ENCODE measurements at places on chromosomes 7 and 10.

GRCh38 chr10:132109341-132110110, 43.8 kb downstream of the JAKMIP3 start:
- DNase-seq: no peak

- DNase-seq: no peak
Measured at GRCh38 chr10:123404357-123404756, 250.2 kb downstream of the BUB3 start.

DNA sequence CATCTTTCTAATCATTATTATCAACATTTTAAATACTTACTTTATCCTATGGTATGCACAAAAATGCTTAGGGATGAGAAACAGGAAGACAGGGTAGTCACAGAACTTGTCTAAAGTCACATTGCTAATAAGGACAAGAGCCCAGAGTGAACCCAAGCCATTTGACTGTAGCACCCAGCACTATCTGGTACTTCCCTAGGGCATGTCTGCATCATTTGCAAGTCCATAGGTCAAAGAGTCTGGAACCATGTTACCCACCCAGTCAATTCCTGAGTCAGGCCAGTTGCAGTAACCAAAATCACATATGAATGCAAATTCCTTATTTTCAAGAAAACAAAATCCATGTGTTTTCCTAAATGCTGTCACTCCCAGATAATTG, 19.1 kb downstream of the ASAH2 start:
- DNase-seq: no peak

- no peak for DNase-seq
Measured at GRCh38 chr7:132575419-132575981, 770 bp downstream of the PLXNA4 start.

DNA sequence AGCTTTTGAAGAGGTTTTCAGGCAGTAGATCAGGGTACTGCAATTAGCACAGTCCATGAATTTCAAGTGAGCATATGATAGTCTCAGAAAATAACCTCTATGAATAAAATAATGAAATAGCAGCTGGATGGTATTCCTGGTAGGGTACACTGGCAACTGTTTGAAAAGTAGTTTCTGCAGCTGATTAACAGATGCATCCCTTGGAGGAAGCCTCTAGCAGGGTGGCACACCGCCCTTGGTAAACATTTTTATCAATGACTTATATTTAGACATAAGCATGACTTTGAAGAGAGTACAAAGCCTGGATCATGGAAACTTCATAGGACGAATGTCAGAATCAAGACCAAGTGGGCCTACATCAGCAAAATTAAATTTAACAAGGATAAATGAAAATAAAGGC, 26.8 kb downstream of the WNT16 start:
- DNase-seq: no peak

DNA sequence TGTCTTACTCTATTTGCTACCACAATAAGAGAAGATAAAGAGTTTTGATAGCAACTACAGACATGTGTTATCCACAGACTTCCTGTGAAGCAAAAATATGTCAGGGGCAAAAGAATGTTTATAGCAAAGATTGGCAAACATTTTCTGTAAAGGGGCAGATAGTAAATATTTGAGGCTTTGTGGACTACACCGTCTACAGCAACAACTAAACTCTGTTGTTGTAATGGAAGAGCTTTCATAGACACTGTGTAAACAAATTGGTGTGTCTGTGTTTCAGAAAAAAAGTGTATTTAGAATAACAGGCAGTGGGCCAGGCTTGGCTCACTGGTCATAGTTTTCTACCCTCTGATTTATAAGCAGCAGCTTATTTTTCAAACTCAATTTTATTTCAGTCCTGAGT, 521.4 kb downstream of the ANKRD7 start:
- DNase-seq: no peak

DNA sequence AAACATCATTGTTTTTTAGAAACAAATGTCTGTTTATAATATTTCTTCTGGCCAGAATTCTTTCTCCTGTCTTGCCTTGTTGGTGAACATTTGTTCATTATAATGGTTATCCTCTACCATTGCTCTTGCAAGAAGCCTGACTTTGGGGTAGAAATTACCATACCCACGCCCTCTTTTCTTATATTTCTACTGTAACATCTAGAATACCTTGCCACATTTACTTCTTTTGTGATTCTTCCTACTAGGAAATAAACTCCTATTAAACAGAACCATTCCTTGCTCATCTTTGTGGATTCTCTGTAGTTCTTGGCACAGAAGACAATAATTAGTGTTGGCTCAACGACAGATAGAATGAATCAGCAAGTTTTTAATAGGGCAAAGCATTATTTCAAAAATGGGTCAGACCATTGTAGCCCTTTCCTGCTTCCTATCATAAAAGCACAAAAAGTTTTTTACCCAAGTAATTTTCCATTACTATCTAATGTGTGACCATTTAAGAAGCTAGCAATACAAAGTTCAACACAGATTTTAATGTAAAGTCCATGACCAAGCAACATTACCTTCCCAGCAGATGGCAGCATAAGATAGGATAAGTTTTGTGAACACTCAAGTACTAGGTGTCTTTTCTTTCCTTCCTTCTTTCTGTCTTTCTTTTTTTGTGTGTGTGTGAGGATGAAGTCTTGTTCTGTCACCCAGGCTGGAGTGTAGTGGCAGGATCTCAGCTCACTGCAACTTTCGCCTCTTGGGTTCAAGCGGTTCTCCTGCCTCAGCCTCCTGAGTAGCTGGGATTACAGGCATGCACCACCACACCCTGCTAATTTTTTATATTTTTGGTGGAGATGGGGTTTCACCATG, 270.4 kb downstream of the HGF start:
- DNase-seq: peak; percentile 40

- DNase-seq: no peak
Measured at GRCh38 chr10:33258967-33259366, 75.5 kb downstream of the NRP1 start.

GRCh38 chr10:44860811-44861736, 50.1 kb upstream of the TMEM72 start:
- peak; percentile 5 for DNase-seq

DNA sequence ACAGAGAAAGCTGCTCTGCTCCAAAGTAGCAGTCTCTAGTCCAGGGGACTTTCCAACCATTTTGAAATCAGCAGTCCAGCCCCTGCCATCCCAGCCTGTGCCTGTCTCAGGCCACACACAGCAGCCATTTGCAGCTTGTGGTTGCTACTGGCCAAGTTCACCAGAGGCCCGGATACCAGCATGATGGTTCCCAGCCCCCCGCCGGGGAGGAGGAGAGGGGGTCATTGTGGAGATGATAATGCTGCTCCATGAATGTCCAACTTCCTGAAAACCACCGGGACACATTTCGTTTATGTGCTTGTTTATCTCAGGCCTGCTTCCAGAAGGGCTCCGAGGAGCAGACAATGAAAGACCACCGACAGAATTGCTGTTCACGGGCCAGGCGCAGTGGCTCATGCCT, 160.0 kb downstream of the UBE2H start:
- DNase-seq: no peak

GRCh38 chr7:84248267-84248666, 53.7 kb upstream of the SEMA3A start:
- peak; percentile 8 for DNase-seq

GRCh38 chr7:1762238-1762945, 92.3 kb downstream of the ELFN1 start:
- DNase-seq: no peak

DNA sequence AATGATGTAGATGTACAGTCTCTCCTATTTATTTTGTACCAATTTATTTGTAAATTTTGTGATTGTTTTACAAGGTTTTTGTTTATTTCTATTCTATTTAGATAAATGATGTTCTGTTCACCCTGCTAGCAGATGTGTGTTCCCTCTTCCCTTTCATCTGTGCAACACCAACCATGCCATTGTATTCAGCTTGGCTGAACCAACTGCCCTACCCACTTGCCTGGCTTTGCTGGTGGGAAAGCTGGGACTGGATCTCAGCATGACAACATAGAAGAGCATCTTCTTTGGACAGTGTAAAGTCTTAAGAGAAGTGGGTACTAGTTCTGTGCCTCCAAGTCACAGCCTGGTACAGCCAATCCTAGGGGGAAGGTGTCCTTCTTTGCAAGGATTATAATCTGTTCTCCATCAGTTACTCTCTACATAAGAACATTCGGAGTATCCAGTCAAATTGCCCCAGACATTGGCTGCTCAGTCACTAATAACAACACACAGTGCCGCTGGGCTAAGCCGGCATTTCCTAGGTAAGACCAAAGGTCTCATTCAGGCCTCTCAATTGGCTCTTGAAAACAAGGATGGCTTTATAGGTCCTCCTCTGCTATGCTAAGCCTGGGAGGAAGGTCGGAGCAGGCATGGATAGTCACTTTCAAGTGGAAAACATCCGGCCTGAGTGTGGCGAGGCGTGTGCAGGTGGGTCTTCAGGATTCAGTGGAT, 109.7 kb downstream of the NT5C2 start:
- DNase-seq: no peak

- no peak for DNase-seq
Measured at GRCh38 chr10:29648114-29648982, 13.6 kb upstream of the SVIL start.

GRCh38 chr7:741191-741671, 14.2 kb upstream of the PRKAR1B start:
- no peak for DNase-seq

DNA sequence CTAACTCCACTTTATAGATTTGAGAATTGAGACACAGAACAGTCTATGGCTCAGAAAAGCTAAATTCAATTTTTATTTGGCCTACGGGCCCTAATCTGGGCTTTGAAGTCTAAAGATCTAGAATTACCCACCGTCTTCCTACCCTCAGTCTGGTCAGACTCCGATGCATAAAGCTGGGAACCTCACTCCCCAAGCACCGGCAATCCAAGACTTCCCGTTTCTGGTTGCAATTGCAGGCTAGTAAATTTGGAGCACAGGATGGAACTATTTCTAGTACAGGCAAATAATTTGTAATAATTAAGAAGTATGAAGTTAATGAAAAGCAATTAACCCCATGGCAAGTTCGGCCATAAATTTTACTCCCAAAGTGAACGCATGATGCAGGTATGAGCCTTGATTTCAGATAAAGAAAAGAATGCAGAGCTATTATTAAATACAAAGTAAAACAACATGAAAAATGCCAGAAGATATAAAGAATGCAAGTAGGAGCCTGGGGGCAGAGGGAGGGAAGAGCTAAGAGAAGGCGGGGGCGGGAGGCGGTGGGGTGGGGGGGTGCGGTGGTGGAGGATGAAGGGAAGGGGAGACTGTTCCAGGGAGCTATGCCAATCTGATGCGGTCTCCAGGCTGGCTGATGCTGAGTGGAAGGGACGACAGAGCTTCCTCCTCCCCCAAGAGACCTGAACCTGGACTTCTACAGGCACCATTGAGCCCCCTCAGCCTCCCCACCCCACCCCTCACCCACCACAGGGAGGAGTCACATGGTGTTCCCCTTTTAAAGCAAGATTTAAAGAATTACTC, 45.1 kb downstream of the BPGM start:
- peak; percentile 71 for DNase-seq

- DNase-seq: peak; percentile 84
Measured at GRCh38 chr7:41885748-41886147, 182.9 kb upstream of the INHBA start.

DNA sequence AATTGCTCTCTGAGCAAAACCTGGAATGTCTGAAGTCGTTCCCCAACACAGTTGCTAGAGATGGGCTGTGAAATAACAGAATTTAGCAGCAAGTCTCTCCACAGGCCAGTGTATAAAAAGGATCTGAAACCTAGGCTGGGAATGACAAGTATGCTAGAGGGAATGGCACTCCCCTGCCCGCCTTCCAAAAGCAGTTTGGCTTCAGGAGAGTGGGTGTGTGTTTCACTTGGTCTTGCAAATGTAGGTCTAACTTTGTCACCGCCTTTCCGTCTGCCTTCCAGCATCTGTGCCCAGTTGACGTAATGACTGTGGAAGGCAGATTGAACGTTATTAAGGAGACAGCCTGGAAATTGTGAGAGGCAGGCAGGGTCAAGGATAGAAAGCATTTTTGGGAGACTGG, 18.0 kb upstream of the MTURN start:
- no peak for DNase-seq

DNA sequence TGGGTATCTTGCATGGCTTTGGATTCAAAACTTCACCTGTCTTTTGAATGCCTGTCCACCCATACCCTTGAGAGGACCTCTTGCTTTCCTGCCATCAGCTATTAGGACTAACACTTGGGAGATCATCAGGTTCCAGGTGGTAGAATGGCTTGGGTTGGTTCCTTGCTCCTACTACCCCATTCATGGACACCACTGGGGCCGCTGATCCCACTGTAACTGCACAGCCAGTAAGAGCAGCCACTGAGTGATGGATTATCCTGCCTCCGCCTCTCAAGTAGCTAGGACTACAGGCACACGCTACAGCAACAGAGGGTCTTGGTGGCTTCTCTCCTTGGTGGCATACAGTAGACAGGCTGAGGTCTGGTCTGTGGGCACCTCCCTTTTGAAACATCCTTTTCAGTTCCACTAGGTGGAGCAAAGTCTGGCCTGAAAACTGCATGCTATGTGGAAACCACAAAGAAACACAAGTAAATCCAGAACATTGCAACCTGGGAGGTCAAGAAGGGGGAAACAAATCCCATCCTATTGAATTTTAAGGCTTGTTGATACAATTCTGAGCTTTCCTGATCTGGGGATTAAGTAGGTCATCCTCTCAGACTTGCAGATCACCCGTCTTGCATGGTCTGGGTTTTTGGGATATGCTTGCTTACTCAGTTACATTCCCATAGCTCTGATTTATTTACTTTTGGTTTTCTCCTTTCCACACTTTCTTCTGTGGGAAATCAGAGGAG, 9.4 kb downstream of the WBP1L start:
- DNase-seq: peak; percentile 24

GRCh38 chr10:114716811-114717404, 58.8 kb upstream of the ABLIM1 start:
- peak; percentile 38 for DNase-seq

DNA sequence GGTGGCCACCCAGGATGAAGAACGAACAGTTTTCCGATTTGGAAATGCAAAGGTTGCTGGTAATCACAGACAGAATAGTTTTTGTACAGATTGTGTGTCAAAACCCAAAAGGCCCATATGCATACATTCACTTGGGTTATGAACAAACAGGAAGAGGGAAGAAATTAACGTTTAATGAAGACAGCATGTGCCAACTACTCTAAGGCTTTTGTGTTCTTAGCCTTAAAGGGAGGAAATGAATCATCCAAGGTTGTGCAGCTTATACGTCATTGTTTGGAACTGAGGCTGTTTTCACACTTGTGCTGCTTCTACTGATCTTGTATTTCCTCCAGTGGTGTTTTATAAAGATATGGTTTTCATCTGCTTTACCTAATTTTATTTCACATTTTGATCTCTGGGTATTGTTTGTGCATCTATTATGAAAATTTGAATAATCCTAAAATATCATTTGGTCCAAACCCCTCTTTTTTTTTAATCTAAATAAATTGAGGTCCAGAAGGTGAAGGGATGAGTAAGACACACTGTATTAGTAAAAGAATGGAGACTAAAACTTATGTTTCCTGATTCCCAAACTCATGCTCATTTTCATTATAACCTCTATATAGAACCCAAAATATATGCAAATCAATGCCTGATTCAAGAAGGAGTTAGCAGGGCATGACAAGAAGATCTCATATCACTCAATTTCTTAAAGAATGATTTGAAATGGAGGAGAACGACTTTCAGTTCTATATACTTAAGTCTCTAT, 373.1 kb downstream of the THSD7A start:
- no peak for DNase-seq

- DNase-seq: peak; percentile 20
Measured at GRCh38 chr10:51422311-51423120, 276.9 kb downstream of the CSTF2T start.

All from NCI-H226 (cell line).